ENCODE measurements at places on chromosomes 1 and 21.

GRCh38 chr21:43345746-43346409 lies 81.1 kb downstream of the SIK1 start:
- no peak overlapping the region for H3K27ac ChIP-seq
- no peak for DNase-seq
- no peaks in the 10 kb centered on the region for H3K27me3 ChIP-seq
- no peaks in the 10 kb centered on the region for H3K4me1 ChIP-seq
- no peaks in the 10 kb centered on the region for H3K36me3 ChIP-seq
- no peak overlapping the region for H3K4me3 ChIP-seq

DNA sequence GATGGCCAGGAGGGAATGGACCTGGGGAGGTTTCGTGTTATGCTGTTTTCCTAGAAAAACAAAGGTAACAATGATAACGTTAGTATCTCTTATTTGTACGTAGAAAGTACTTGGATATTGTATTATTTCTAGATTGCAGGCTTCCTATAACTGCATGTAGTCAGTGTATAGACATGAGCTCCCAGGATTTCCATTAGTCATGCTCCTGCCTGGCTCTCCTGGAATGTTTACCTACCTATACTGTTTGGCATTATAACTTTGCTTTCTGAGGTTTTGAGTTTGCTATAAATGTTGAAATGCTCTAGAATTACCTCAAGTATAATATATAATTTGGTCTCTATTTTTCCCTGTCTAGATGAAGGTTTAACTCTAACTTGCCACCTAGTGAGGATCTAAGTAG lies 66.1 kb downstream of the TTC3 start:
- no peak for DNase-seq
- no peak overlapping the region for H3K4me3 ChIP-seq
- no peaks in the 10 kb centered on the region for H3K27me3 ChIP-seq
- no peak overlapping the region for H3K27ac ChIP-seq

DNA sequence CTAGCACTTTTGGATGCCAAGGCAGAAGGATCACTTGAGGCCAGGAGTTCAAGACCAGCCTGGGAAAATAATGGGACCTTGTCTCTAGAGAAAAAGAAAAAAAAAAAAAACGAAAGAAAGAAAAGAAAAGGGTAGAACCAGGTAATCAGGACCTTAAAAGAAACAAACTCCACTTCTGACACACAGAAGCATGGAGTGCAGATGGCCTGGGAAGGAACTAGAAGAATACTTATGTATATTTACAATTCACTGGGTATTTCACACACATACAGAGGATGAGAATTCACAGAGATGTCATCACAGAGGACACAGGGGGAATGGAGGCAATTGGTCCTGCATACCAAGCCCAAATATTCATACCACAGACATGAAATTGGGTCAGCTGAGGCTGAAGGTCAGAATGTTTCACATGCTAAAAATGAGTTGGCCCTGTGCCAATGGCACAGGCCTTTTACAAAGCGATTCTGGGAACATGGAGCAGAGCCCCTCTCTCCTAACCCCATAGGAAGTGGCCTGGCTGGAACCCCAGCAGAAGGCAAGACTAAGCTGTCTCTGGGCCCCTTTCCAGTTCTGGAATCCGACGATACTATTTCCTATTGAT lies 4.4 kb downstream of the B4GALT3 start:
- no peaks in the 10 kb centered on the region for H3K27me3 ChIP-seq
- H3K27ac ChIP-seq = no peak overlapping the region
- DNase-seq = no peak
- peaks cover 73% of the 10 kb centered on the region for H3K4me1 ChIP-seq

GRCh38 chr1:119676571-119677206 lies 28.6 kb upstream of the ZNF697 start:
- H3K27me3 ChIP-seq = peaks cover 45% of the 10 kb centered on the region
- H3K36me3 ChIP-seq = no peaks in the 10 kb centered on the region
- no peak for DNase-seq
- no peak overlapping the region for H3K27ac ChIP-seq

DNA sequence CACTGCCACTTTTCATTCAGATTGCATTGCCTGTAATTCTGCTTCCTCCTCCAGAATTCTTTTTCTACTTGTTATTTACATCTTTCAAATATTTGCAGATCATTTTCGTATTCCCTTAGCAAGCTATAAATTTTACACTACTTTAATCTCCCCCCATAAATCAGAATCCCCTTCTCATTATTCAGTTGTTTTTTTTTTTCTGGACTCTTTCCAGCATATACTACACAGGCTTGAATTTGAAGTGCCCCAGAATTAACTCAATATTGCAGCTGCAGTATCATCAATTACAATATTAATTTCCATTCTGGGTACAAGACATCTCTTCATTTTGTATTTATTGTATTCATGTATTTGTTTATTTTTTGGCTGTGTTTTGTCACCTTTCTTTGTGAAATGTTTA lies 1494.3 kb downstream of the AMY1C start:
- no peak overlapping the region for H3K4me3 ChIP-seq
- DNase-seq = no peak
- no peak overlapping the region for H3K27ac ChIP-seq
- no peaks in the 10 kb centered on the region for H3K36me3 ChIP-seq

DNA sequence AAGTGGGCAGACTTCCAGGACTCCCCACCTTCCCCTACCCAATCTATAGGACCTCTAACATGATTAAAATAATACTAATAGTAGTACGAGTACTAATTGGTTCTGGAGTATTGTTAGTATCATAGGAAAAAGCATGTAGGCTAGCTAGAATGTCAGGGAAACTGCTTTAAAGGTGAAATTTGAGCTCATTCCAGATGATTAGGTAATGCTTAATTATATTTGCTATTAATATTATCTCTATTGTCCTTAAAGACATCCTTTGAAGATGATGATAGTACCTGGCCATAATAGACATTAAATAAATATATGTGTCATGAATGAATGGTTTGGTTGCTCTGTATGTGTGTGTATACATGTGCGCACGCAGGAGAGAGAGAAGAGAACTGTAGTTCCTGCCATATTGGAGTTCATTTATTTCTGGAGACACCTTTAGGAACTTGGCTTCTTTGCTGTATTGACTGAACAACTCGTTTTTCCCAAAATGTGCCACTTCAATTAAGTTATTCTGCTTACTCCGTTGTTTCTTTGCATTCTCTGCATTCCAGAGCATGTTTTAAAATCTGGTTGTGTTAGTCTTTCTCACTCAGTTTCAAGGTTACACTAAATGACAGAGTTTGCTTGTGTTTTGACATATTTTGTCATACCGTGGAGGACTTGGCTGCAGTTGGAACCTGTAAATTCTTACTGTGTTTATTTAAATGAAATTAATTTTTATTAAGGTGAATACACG lies 117.1 kb downstream of the OSBPL9 start:
- no peak overlapping the region for H3K27ac ChIP-seq
- peaks cover 39% of the 10 kb centered on the region for H3K4me1 ChIP-seq
- DNase-seq = no peak
- no peaks in the 10 kb centered on the region for H3K27me3 ChIP-seq
- no peak overlapping the region for H3K4me3 ChIP-seq

- peaks cover 6% of the 10 kb centered on the region for H3K4me1 ChIP-seq
- peaks cover 10% of the 10 kb centered on the region for H3K27me3 ChIP-seq
Measured at GRCh38 chr1:204221271-204221670, 7.5 kb upstream of the GOLT1A start.

GRCh38 chr1:32742199-32742947 lies 39.8 kb upstream of the SYNC start:
- no peaks in the 10 kb centered on the region for H3K36me3 ChIP-seq
- no peaks in the 10 kb centered on the region for H3K27me3 ChIP-seq
- H3K4me3 ChIP-seq = peak overlapping the region; percentile 69
- DNase-seq = no peak
- no peaks in the 10 kb centered on the region for H3K4me1 ChIP-seq

GRCh38 chr21:42754270-42754933 lies 101.0 kb downstream of the PDE9A start:
- no peaks in the 10 kb centered on the region for H3K27me3 ChIP-seq
- no peak for DNase-seq
- H3K27ac ChIP-seq = no peak overlapping the region
- no peaks in the 10 kb centered on the region for H3K4me1 ChIP-seq
- peaks cover 2% of the 10 kb centered on the region for H3K36me3 ChIP-seq
- no peak overlapping the region for H3K4me3 ChIP-seq

GRCh38 chr1:45864167-45865106 lies 61.0 kb downstream of the MAST2 start:
- peaks cover 7% of the 10 kb centered on the region for H3K4me1 ChIP-seq
- H3K27ac ChIP-seq = no peak overlapping the region
- H3K36me3 ChIP-seq = peaks cover 3% of the 10 kb centered on the region
- no peak overlapping the region for H3K4me3 ChIP-seq

GRCh38 chr1:11054181-11054580 lies 5.6 kb downstream of the SRM start:
- no peaks in the 10 kb centered on the region for H3K27me3 ChIP-seq
- H3K36me3 ChIP-seq = peaks cover 18% of the 10 kb centered on the region
- H3K27ac ChIP-seq = no peak overlapping the region
- DNase-seq = no peak
- H3K4me3 ChIP-seq = no peak overlapping the region

DNA sequence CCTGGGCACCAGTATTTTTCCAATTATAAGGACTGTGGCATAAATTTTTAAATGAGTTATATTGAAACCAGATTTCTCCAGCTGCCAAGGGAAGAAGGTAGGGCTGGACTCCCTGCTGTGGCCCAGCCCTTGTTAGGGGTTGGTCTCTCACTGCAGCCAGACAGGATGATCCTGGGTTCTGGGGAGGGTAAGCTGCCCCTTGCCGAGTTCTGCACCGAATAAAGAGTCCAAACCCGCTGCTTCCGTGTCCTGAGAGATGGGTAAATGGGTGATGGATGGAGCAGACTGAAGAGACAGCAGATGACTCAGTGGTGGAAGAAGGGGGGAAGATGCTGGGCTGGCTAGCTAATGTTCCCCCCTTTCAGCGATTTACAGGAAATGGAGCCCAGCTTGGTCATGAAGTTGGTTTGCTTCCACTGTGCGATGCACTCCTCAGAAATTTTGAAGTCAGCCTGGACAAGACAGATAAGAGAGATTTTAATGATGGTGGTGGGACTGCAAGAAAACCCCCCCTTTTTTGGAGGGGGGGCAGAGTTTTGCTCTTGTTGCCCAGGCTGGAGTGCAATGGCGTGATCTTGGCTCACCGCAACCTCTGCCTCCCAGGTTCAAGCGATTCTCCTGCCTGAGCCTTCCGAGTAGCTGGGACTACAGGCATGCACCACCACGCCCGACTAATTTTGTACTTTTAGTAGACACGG lies 41.4 kb downstream of the YARS1 start:
- no peaks in the 10 kb centered on the region for H3K27me3 ChIP-seq
- H3K4me3 ChIP-seq = no peak overlapping the region
- H3K36me3 ChIP-seq = peaks cover 42% of the 10 kb centered on the region

- H3K36me3 ChIP-seq = no peaks in the 10 kb centered on the region
- H3K27me3 ChIP-seq = peaks cover 40% of the 10 kb centered on the region
- no peak for DNase-seq
- H3K4me3 ChIP-seq = no peak overlapping the region
Measured at GRCh38 chr1:159510229-159510541, 25.6 kb downstream of the OR10J5 start.

DNA sequence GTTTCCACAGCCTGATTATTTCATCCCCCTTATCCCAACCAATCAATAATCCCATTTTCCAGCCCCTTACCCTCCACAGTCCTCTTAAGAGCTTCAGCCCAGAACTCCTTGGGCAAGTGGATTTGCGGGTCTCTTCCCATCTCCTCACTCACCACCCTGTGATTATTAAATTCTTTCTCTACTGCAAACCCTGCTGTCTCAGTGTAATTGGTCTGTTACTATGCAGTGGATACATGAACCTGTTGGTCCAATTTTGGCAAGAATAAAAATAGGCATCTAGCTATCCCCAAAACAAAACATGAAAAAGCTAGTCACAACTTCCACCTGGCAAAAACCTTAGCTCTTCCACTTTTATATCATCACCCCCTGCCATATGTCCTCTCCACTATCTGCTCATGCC lies 36.2 kb upstream of the TNFSF4 start:
- H3K4me1 ChIP-seq = no peaks in the 10 kb centered on the region
- no peak for DNase-seq
- peaks cover 2% of the 10 kb centered on the region for H3K36me3 ChIP-seq
- no peak overlapping the region for H3K27ac ChIP-seq
- no peaks in the 10 kb centered on the region for H3K27me3 ChIP-seq

DNA sequence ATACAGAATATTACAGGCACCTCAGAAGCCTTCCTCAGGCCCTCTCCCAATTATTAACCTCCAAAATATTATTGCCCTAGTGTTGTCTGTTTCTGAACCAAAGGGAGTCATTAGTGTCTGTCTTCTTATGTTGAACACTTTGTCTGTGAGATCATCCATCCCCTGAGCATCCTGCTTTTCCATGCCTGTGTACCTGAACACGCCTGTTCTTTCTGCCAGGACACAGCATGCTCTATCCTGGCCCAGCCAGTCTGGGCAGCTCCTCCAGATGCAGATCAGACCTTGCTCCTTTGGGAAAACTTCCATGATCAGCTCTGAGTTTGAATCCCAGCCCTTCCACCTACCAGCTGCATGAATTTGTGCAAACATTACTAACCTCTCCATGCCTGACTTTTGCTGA lies 11.0 kb upstream of the CDC42 start:
- H3K4me3 ChIP-seq = peak overlapping the region; percentile 48
- peaks cover 57% of the 10 kb centered on the region for H3K4me1 ChIP-seq
- no peaks in the 10 kb centered on the region for H3K27me3 ChIP-seq

- peaks cover under 1% of the 10 kb centered on the region for H3K4me1 ChIP-seq
- H3K27me3 ChIP-seq = no peaks in the 10 kb centered on the region
- no peaks in the 10 kb centered on the region for H3K36me3 ChIP-seq
Measured at GRCh38 chr1:209667708-209668107, 7.5 kb upstream of the G0S2 start.

GRCh38 chr21:25314247-25314646 lies 293.0 kb downstream of the MRPL39 start:
- no peaks in the 10 kb centered on the region for H3K27me3 ChIP-seq
- H3K27ac ChIP-seq = no peak overlapping the region
- no peak overlapping the region for H3K4me3 ChIP-seq
- no peaks in the 10 kb centered on the region for H3K4me1 ChIP-seq

DNA sequence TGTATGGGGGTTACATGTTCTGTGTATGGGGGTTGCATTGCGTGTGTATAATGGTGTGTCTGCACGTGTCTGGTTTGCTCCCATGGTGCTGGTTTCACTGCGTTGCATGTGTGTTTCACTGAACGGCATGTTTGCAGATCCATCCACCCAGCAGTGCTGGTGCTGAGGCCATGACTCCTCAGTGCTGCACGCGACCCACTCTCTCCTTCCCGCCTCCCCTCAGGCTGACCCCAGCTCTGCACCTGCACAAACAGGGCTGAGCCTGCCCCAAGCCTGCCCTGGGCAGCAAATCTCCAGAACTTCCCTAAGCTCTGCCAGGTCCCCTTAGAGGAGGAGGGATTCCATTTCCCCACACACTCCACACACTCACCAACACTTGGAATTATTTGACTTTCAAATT lies 18.7 kb downstream of the ACTRT2 start:
- H3K4me3 ChIP-seq = no peak overlapping the region
- no peak for DNase-seq
- no peaks in the 10 kb centered on the region for H3K4me1 ChIP-seq
- no peak overlapping the region for H3K27ac ChIP-seq
- no peaks in the 10 kb centered on the region for H3K36me3 ChIP-seq
- peaks cover 13% of the 10 kb centered on the region for H3K27me3 ChIP-seq

- DNase-seq = no peak
- no peak overlapping the region for H3K4me3 ChIP-seq
- peaks cover 32% of the 10 kb centered on the region for H3K27me3 ChIP-seq
- no peaks in the 10 kb centered on the region for H3K36me3 ChIP-seq
- no peak overlapping the region for H3K27ac ChIP-seq
Measured at GRCh38 chr1:232346844-232347243, 283.1 kb downstream of the SIPA1L2 start.

GRCh38 chr1:68812333-68812732 lies 315.5 kb upstream of the DEPDC1 start:
- H3K27me3 ChIP-seq = no peaks in the 10 kb centered on the region
- H3K36me3 ChIP-seq = peaks cover 1% of the 10 kb centered on the region
- no peak for DNase-seq

Data from central memory CD8-positive, alpha-beta T cell (primary cell).